ENCODE measurements at places on chromosomes 2 and 18.

DNA sequence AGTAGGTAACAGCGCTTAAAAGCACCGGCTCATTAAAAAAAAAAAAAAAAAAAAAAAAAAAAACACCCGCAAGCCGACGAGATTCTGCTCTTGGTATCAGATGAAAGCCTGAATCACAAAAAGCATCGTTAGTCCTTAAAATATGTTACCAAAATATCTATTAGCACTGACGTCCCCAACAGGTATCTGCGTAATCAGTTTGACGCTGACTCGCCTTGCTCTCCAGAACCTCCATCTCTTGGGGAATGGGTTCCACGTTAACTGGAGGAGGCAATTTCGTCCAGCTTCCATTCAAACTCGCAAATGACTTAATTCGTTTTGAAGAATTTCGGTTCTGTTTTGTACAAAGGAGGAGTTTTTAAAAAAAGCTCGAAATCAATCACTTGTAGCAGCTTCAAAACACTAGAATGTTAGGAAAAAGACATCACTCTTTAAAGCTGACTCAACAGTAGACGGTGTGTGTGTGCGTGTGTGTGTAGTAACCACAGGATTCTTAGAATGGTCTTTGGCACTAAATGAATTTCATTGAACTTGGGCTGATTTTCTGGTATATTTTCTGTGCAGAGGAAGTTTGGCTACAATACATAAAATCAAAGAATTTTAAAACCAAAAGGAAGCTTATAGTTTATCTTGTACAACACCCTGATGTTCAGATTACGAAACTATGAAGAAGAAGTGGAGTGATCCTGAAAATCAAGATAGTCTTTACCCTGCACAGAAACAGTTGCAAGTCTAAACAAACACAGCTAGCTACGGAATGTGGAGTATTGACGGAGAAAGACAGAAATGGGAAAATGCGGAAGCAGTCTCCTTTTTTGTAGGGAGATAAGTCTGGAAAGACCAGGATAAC, 1.1 kb upstream of the PGAP1 start:
- DNase-seq: no peak

DNA sequence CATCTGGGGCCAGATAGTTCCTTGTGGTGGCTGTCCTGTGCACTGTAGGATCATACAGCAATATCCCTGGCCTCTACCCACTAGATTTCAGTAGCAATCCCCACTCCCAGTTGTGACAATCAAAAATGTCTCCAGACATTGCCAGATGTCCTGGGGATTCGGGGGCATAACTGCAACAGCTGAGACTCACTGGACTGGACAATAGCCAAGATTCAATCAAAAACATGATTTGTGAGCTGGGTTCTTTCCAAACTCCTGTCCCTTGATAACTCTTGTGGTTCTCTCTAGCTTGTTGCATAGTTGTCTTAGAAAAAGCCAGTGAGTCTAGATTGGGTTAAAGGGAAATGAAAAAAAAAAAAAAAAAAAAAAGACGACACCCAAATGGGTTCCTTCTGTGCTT, 293.4 kb downstream of the CELF4 start:
- no peak for DNase-seq

GRCh38 chr2:38246105-38246504, 131.0 kb downstream of the ATL2 start:
- no peak for DNase-seq

DNA sequence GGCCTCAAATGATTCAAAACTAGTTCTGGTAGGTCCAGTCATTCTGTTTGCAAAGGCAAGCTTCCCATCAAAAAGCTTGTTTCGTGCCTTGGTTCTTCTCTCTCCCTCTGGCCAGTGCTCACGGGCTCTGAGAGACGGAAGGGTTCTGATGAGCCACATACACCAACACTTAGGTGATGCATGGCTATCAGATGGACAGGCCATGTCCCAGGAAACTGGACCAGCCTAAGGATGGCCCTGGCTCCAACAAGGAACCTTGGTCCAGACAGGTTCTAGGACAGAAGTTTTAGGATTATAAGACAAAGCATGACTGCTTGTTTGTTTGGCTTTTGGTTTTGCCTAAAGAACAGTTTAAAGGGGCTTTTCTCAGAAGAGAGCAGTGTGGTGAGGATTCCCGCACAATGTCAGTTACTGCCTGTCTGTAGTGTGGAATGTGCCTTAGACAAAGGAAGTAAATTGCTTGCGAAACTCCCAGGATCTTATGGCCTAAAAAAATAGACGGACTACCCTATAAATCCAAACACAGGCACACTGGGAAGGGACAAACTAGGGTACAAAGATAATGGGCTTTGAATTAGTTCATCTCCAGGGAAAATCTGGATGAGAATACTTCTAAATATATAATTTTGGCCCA, 10.3 kb downstream of the CYP1B1 start:
- DNase-seq: no peak

GRCh38 chr2:182666674-182667314, 49.3 kb upstream of the DNAJC10 start:
- no peak for DNase-seq

GRCh38 chr2:45554742-45555140, 56.3 kb downstream of the SRBD1 start:
- DNase-seq: no peak

- DNase-seq: no peak
These were observed 41.5 kb upstream of the RPE start for GRCh38 chr2:209960676-209961630.

DNA sequence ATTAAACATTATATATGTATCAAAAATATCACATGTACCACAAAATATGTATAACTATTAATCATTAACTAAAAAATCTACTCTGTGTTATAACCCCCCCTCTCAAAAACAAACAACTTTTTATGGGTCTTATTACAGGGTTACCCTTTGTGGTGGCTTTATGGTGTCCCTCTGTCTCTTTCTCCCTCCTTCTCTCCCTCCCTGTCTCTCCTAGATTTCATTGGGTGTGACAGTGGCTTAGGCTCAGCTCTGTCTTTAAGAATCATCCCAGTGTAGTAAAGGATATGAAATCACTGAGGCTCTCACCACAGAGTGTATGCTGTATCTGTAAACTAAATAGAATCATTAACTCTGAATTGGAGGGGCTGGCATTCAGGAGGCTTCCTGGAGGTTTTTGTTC, 93.7 kb downstream of the TDRD15 start:
- DNase-seq: no peak

DNA sequence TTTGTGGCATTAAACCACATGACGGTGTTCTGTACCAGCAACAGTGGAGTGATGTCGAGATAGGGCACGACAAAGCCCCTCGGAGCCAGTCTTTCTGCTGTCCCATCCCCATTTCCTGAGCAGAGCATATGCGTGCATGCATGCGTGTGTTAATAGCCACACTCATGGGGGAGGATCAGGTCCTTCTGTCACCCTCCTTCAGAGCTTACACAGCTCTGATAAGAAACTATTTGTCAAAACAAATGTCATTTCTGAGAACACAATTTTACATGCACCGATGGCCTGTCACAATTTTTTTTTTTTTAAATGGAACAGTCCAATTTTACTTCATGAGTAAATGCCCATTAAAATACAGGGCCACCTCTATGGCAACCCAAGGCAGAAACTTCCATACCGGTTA, 95.9 kb upstream of the ZBTB14 start:
- DNase-seq: no peak

- no peak for DNase-seq
These were observed 685.6 kb upstream of the SALL3 start for GRCh38 chr18:78293940-78294541.

DNA sequence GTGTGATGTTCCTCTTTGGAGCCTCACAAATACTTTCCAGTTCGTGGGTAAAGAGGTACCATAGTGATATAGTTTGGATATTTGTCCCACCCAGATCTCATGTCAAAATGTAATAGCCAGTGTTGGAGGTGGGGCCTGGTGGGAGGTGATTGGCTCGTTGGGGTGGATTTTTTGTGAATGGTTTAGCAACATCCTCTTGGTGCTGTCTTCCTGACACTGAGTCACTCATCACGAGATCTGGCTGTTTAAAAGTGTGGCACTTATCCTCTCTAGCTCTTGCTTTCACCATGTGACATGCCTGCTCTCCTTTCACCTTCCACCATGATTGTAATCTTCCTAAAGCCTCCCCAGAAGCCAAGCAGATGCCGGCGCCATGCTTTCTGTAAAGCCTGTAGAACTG, 3.0 kb upstream of the CCDC93 start:
- no peak for DNase-seq

DNA sequence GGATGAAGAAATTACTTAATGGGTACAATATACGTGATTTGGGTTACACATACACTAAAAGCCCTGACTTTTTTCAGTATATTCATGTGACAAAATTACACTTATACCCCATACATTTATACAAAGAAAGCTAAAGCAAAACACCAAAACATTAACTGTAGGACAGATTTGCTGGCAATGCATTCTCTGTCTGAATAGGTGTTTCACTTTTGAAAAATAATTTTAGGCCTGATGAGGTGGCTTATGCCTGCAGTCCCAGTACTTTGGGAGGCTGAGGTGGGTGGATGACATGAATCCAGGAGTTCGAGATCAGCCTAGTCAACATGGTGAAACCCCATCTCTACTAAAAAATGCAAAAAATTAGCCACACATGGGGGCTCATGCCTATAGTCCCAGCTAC, 301.5 kb upstream of the FAM98A start:
- no peak for DNase-seq

GRCh38 chr18:63495675-63496074, 18.9 kb downstream of the SERPINB5 start:
- DNase-seq: no peak

GRCh38 chr18:67875060-67875459, 358.5 kb upstream of the DSEL start:
- DNase-seq: no peak

GRCh38 chr2:168797286-168797655, 5.2 kb upstream of the NOSTRIN start:
- no peak for DNase-seq

- no peak for DNase-seq
These were observed 66.5 kb downstream of the USP37 start for GRCh38 chr2:218501665-218502064.

GRCh38 chr2:170354855-170355780, 177.2 kb downstream of the MYO3B start:
- no peak for DNase-seq

DNA sequence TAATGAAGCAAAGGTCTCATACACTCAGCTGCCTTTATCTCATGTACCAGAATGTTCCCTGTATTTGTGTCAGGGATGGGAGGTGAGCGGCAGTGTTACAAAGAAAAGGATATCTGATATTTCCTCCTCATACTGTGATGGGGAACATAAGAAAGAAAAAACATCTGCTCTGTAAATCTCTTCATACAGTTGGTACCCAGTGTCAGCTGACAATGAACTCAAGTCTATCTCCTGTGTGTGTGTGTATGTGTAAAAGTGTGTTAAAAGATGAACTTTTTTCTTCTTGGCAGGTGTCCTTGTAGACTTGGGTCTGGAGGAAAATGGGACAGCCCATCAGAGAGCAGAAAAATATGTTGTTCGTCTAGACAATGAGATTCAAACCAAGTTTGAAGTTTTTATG, 127.8 kb downstream of the ESCO1 start:
- no peak for DNase-seq

- no peak for DNase-seq
These were observed 43.0 kb upstream of the ACADL start for GRCh38 chr2:210268281-210268680.

- DNase-seq: no peak
These were observed 60.8 kb downstream of the KYNU start for GRCh38 chr2:142938240-142938639.

DNA sequence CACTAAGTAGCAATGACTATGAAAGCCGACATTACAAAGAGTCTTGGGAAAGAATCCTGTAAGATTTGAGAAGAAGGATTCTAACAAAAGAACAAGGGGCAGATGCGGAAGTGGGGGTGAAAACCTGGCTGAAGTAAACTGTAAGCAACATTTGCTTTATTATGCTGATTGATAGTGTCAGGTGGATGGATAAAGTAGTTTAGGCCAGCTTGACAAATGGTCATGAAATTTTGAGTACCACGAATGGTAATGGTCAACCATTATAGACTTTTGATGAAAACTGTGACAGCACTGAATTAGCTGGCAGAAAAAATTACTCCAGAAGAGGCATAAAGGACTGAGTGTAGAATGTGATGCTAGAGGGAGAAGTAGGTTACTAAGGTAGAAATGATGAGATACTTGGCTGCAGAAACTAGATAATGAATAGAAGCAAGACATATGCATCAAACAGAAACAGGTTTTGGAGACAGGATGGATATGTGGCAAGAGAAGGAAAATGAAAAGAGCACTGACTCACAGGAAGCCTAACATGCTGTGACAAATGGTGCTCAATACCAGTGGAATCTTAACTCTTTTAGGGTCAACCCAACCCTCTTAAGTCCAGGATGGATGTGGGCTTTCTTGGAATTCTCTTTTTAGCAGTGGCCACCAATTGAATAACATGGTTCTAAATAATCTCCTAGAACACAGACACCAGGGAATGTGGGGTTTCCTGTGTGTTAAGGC, 6.8 kb downstream of the THUMPD2 start:
- no peak for DNase-seq

GRCh38 chr2:238449241-238449640, 22.5 kb downstream of the ASB1 start:
- DNase-seq: no peak

GRCh38 chr2:62856228-62857040, 150.9 kb downstream of the EHBP1 start:
- DNase-seq: no peak

DNA sequence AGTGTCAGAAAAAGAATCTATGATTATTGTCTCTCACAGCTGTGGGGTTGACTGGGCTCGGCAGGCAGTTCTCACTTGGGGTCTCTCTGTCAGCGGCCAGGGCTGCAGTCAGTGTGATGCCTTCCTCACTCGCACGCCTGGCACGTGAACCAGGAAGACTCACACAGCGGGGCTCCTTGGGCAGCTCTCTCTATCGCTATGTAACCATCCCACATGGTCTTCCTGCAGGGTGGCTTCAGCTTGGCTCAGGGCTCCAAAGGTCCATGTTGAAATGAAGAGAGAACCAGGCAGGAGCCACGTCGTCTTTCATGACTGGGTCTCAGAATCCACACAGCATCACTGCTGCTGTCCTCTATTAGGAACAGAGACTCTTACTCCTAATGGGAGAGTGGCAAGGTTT, 30.6 kb upstream of the SLC1A4 start:
- no peak for DNase-seq

- peak; percentile 62 for DNase-seq
These were observed 65.1 kb downstream of the MBP start for GRCh38 chr18:77067291-77068061.

GRCh38 chr2:7165736-7166135, 248.5 kb downstream of the RNF144A start:
- no peak for DNase-seq

Data from thoracic aorta (tissue), 2 donors.